Activated naive CD4-positive, alpha-beta T cell treated with anti-CD3 and anti-CD28 coated beads for 36 hours (primary cell): ENCODE measurements at places on chromosomes 6 and 20. TPM values are rescaled to one million over a fixed set of nuclear protein-coding genes. Genes with fewer than 3 reads are reported as not detected.

Gene TMEM151B
- total RNA-seq: not detected

DNA sequence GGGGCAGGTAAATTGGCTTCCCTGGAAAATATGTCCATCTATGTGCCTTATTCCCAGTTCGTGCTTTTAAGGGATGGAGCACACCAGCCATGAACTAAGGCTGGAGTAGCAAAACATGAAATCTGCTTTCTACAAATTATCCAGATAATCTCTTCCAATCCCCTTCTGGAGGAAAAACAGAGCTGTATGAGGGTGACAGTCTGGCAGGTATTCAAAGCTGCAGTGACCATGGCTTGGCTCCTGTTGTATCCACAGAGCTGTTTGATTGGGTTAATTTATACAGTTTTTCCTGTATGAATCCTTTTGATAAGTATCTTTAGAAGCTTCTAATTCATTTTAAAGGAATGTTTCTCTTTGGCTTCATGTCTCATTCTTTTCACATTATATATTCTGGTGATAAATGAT is 144.4 kb downstream of the AIG1 start:
- H3K4me1 ChIP-seq: peaks cover 8% of the 10 kb centered on the region
- no peak for DNase-seq
- peaks cover 9% of the 10 kb centered on the region for H3K36me3 ChIP-seq

DNA sequence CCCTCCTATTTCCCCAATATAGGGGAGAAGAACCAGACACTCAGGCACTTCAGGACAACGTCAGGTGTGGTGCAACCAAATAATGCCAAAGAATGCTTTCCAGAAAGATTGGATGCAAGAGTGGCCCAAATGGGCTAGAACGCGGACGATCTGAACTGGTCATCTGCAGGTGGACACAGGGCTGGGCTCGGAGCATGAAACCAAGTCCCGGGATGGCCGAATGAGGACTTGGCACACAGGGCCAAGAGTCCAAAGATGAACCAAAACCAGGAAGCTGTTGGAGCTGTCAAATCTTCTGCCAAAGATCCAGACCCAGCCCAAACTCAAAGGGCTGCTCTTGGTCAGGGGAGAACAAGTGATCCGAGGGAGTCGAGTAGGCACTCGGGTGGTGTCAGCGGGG is 143.9 kb upstream of the ARID1B start:
- no peaks in the 10 kb centered on the region for H3K36me3 ChIP-seq
- DNase-seq: no peak
- no peaks in the 10 kb centered on the region for H3K27me3 ChIP-seq
- H3K27ac ChIP-seq: no peak overlapping the region

DNA sequence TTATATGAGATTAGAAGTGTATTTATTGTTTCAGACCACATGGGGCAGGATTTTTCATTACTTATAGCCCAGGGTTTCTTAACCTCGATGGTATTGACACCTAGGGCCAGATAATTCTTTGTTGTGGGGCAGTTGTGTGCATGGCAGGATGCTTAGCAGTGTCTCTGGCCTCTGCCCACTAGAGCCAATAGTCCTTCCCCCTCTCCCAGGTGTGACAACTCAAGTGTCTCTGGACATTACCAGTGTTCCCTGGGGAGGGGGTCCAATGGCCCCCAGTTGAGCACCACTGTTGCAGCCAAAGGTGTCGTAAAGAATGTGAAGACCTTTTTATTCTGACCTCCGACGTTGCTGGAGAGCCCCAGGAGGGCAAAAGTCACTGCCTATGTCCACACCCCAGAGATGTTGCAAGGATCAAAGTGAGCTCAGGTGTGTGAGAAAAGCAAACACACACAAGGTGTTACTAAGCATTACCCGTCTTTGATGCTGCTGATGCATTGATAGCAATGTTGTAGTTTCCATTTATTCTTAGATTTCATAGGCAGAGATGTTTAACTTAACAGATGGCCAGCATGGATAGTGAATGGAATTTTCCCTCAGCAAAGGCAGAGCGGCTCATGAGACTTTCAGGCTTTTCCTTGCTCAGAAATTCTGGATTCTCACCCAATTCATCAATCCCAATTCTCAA is 22.2 kb downstream of the BANF2 start:
- H3K36me3 ChIP-seq: no peaks in the 10 kb centered on the region
- H3K4me1 ChIP-seq: no peaks in the 10 kb centered on the region
- no peak for DNase-seq

DNA sequence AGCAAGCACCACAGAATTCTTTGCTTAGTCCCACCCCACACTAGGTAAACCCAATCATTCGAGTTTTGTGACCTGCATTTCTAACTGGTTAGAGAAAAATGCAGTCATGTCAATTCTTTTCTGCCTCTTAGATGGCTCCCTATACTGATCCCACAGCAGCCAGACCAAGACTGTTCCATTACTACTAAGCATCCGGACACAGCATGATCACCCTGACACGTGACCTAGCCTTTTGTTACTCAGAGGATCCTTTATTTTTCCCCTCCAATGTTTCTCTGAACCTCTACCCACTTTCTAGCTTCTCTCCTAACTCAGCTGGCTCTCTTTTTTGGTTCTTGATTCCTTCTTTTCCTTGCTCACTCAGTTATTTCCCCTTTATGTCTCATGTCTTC is 87.9 kb downstream of the PDE10A start:
- H3K27me3 ChIP-seq: no peaks in the 10 kb centered on the region
- no peaks in the 10 kb centered on the region for H3K36me3 ChIP-seq
- no peak for DNase-seq
- no peak overlapping the region for H3K4me3 ChIP-seq
- H3K27ac ChIP-seq: no peak overlapping the region

DNA sequence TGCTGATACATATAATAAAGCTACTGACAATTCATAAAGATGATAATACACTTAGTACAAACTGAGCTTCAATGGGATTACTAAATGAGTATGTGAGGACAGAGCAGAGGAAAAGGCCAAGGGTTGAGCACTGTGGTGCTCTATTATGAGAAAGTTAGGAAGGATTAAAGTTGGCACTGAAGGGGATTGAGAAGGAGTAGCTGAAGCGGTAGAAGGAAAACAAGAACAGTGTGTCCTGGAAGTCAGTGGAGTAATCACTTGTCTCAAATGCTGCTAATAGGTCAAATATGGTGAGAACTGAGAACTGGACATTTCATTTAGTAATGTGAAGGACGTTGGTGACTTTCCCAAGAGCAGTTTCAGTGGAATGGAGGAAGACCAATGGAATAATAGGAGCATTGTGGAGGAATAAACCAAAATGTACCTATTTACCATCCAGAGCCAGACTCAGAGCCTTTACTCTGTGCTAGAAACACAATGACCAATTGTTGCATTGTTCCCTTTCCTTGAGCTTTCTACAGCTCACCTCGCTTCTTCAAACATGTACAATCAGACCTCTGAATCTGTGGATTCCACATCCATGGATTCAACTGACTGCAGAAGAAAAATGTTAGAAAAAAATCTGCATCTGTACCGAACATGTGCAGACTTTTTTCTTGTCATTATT is 255.9 kb downstream of the LAMA2 start:
- no peak overlapping the region for H3K27ac ChIP-seq
- H3K36me3 ChIP-seq: no peaks in the 10 kb centered on the region
- DNase-seq: no peak
- no peak overlapping the region for H3K4me3 ChIP-seq
- H3K27me3 ChIP-seq: no peaks in the 10 kb centered on the region

Gene PRDM13
- not detected for total RNA-seq

GRCh38 chr6:47141171-47141570 is 99.0 kb upstream of the ADGRF1 start:
- no peaks in the 10 kb centered on the region for H3K36me3 ChIP-seq
- H3K4me3 ChIP-seq: no peak overlapping the region
- peaks cover 3% of the 10 kb centered on the region for H3K27me3 ChIP-seq
- peaks cover 7% of the 10 kb centered on the region for H3K4me1 ChIP-seq
- H3K27ac ChIP-seq: no peak overlapping the region

DNA sequence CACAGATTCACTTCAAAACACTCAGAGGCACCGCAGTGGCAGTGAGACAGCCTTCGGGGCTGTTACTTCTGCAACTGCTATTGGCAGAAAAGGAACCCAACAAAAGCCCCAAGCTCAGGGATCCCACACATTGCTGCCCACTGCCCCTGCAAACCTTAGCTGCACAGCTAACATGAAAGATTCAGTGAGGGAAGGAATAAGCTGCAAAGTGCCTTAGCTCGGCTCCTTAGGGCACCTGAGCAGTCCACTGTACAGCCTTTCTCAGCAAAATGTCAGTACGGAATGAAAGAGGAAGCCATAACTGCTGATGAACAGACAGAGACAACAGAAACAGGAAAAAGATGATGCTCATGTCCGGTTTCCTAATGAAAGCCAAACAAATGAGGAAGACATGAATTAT is 179.7 kb upstream of the SHLD1 start:
- peak overlapping the region; percentile 74 for H3K27ac ChIP-seq
- peaks cover 38% of the 10 kb centered on the region for H3K36me3 ChIP-seq
- H3K4me3 ChIP-seq: peak overlapping the region; percentile 57
- H3K27me3 ChIP-seq: no peaks in the 10 kb centered on the region
- peaks cover 36% of the 10 kb centered on the region for H3K4me1 ChIP-seq

- no peak overlapping the region for H3K4me3 ChIP-seq
- H3K36me3 ChIP-seq: no peaks in the 10 kb centered on the region
- no peaks in the 10 kb centered on the region for H3K4me1 ChIP-seq
- peaks cover 3% of the 10 kb centered on the region for H3K27me3 ChIP-seq
- no peak overlapping the region for H3K27ac ChIP-seq
- no peak for DNase-seq
Observed at GRCh38 chr20:23659989-23660837, 22.5 kb upstream of the CST3 start.

Gene WFDC12
- not detected for total RNA-seq

- H3K4me3 ChIP-seq: no peak overlapping the region
- peaks cover 71% of the 10 kb centered on the region for H3K27me3 ChIP-seq
- H3K27ac ChIP-seq: no peak overlapping the region
Observed at GRCh38 chr6:149934249-149935156, 7.3 kb upstream of the ULBP2 start.

Gene NFYA
- total RNA-seq: 38.7 TPM

DNA sequence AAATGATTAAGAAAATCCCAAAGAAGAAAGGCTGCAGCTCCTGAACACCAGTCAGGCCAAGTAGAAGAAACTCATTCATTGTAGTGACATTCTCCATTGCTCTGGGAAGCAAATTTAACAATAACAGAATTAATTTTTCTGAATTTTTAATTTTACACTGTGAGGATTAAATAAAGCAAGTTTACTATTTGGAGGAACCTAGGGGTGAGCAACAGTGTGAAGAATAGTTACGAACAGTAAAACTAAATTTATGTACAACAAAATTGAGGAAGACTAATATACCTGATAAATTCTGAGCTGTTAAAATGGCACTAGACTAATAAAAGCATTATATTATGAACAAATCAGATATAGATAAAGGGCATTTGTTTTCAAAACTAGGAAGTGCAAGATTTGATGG is at the start of gene OR12D3:
Gene OR12D3 (minus strand): TSS at position 101 of the 400 bp plus-strand sequence. CDS start 4 bp downstream, at position 97.
- no peak within 1 kb of the TSS for H3K27ac ChIP-seq
- H3K27me3 ChIP-seq: peaks cover 21% of the 10 kb centered on the region
- no peak within 1 kb of the TSS for H3K4me3 ChIP-seq
- H3K36me3 ChIP-seq: no peaks in the 10 kb centered on the region

GRCh38 chr20:44901974-44902373 is 7.9 kb upstream of the PABPC1L start:
- H3K27ac ChIP-seq: no peak overlapping the region
- no peaks in the 10 kb centered on the region for H3K27me3 ChIP-seq
- no peak overlapping the region for H3K4me3 ChIP-seq
- peak; percentile 16 for DNase-seq
